ENCODE measurements at places on chromosomes 3 and 15.

GRCh38 chr3:37262816-37263393 lies 88.5 kb upstream of the LRRFIP2 start:
- DNase-seq, result no peak

- no peak for DNase-seq
Observed at GRCh38 chr3:52076896-52077780, 20.8 kb upstream of the DUSP7 start.

GRCh38 chr3:147089286-147089685 lies 317.1 kb downstream of the ZIC4 start:
- DNase-seq, result no peak

GRCh38 chr15:63048776-63049665 lies 6.5 kb downstream of the TPM1 start:
- DNase-seq, result peak; percentile 58

- no peak for DNase-seq
Observed at GRCh38 chr3:76083992-76084391, 298.6 kb upstream of the ZNF717 start.

DNA sequence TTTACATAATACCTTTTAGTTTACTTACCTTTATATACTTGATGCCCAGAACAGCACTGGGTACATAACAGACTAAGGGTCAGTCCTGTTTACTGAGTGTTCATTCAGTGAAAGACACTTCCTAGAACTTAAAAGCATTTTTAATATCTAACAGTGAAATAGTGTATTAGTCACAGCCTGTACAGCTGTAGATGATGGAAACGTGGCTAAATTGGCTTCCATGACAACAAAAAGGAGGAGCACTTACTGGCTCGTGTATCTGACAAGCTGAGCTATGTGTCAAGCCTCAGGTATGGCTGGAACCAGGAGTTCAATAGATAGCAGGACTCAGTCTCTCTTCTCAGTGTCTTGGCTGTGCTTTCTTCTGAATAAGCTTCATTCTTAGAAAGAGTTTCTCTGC lies 40.2 kb downstream of the CMTM8 start:
- no peak for DNase-seq

DNA sequence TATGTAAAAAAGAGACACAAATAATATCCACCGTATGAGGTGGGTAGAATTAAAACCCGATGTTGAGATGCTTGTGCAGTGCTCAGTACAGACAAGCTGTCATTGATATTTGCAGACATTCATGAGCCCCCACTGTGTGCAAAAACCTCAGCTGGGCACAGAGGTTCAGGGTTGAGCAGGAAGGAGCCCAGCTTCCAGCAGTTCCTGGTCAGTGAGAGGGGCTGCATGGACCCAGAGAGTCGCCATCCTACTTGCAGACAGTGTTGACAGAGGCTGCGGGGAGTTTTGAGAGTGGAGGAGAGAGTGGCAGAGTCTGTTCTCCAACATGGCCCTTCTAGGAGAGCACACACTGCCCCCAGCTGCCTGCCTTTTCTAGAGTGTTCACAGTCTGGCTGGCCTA lies 6.1 kb upstream of the LTF start:
- no peak for DNase-seq

DNA sequence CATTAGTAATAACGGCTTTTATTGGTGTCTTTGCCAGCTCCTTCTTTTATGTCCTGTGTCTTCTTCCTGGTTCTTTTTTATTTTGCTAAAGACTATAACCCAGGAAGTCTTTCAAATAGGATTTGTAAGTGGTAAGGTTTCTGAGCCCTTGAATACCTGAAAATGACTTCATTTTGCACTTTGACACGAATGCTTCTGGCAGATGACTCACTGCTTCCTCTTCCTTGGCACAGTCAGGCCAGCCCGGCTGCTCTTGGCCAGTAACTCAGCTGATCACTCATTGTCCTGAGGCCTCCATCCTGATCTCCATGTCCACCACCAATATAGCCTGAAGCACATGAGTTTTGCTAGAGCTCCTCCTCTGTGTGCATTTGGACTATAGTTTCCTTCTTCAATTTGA lies 48.7 kb upstream of the NR2E3 start:
- DNase-seq, result no peak

DNA sequence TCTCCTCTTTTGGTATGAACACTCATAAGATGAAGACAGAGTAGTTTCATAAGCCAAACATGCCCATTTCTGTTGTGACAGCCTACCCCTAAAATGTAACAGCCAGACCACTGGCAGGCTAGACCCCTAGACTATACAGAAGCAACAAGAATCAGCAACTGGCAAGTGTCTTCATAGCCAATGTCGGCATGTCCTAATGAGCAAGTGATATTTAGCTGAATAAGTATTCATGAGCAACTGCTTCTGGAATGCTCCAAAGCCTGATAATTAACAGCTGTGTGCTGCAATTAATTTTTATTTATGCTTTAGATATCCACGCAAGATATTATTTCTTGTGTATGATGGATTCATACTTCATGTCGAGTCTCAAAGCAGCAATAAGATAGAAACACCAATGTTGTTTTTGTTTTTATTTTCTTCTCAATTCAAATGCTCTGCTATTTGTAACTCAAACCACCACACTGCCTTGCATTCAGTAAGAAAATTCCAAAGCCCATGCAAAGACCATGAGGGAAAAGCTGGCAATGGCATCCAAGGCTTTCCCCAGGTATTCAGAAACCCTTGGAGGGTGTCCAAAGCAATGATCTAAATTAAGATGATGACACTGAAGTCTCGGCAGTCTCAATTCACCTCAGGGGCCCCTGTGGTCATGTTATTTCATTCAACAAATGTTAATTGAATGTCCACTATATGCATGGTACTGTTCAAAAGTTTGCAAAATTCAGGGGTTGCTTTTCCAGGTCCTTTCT lies 167.7 kb upstream of the NECTIN3 start:
- no peak for DNase-seq

- DNase-seq, result no peak
Observed at GRCh38 chr3:157113832-157114505, 46.0 kb downstream of the CCNL1 start.

- DNase-seq, result no peak
Observed at GRCh38 chr15:62119227-62119864, 45.7 kb downstream of the C2CD4B start.

DNA sequence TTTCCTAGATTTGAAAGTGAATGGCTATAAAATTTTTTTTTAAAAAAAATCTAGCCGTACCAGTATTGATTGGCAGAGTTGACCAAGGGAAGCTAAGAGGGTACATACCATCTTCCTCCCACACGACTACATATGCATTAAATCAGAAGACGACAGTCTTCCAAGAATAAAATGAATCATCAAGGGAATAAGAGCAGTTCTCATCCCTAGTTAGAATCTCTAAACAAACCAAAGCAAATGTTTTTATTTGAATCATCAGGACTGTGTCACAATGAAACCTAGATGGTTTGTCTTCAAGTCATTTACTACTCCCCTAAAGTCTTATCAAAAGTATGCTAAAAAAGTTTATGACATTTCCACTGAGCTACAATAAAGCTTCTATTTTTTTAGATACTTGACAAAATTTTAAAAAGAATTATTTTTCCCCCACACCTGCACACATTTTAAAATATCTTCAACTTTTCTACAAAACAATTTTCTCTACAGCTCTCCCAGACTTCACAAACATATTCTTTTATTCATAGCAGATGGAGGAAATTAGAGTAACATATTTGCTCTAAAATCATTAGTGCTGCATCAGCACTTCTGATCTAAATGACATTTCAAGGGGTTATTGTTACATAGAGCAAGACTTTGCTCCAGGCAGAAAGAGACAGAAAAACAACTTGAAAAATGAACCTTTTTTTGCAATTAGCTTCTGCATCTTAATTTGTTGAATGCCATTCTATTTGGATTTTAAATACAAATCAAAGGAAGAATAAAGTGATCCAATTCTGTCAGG lies 547.1 kb downstream of the FHIT start:
- no peak for DNase-seq

DNA sequence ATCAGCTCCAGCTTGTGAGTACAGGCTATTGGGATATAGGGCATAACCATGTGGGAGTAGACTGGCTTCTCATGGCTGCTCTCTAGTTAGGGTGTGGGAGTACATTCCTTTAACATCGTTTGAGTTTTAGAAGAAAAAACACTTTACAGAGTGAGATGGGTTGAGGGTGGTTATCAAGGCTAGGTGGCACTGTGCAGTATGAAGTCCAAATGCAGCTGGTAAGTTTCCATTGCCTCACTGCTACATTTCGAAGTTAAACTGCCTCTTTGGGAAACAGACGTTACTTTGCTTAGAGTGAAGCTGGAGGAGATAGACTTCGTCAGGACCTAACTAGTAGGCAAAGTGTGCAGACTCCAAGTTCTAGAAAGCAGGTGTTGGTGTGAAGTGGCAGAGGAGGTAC lies 192.4 kb downstream of the SQOR start:
- DNase-seq, result no peak

GRCh38 chr3:42495393-42495792 lies 7.0 kb upstream of the VIPR1 start:
- peak; percentile 12 for DNase-seq

DNA sequence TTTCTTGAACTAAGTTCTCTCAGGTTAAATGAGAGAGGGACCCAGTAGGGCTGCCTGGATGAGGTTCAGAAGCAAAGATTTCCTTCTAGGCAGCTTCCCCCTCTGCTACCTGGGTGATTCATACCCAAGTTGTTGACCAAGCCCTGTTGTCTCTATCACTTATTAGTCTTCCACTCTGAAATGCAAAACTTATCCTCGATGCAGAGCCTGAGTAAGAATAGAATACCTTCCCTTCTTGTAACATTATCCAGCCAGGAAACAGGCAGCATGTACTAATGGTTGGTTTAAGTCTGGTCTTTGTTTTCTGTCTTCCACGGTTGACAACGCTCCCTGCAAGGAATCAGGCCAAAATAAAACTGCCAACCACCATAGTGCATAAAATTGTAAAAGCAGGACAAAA lies 377.3 kb downstream of the MECOM start:
- no peak for DNase-seq

DNA sequence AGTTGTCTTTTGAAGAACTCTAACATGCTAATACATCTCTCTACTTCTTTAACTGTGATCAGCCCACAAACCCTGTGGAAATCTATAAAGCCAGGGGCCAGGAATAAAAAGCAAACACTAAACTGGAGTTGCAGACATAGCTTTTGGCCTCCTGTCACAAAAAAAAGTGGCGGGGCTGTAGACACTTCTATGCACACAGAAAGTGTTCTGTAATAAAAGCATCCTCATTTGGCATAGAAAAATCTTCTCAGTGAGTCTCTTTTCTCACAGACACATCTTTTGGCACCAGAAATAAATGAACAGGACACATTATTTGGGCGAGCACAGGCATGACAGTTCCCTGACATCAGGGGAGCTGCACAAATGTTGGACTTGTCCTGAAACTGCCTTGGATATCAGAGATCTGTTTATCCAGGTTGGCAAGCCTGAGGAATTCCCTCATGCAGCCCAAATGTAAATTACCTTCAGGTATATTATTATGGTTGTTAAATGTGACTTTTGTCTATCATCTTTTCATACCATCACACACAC lies 355.4 kb downstream of the FGF12 start:
- DNase-seq, result no peak

DNA sequence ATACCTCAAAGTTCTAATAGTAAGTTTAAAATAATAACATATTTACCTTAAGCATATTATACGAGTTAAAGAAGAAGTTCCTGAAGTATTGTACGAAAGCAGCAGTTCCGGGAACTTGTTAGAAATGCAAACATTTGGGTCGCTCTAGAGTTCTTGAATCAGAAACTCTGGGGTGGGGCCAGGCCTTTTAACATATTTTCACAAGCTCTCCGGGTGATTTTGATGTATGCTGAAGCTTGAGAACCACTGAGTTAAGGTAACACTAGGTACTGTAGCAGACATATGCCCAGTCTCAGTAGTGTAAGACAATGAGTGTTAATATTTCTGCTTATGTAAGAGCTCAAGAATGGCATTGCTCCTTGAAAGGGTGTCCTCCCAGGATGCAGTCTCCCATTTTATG lies 461.1 kb downstream of the C3orf38 start:
- no peak for DNase-seq

DNA sequence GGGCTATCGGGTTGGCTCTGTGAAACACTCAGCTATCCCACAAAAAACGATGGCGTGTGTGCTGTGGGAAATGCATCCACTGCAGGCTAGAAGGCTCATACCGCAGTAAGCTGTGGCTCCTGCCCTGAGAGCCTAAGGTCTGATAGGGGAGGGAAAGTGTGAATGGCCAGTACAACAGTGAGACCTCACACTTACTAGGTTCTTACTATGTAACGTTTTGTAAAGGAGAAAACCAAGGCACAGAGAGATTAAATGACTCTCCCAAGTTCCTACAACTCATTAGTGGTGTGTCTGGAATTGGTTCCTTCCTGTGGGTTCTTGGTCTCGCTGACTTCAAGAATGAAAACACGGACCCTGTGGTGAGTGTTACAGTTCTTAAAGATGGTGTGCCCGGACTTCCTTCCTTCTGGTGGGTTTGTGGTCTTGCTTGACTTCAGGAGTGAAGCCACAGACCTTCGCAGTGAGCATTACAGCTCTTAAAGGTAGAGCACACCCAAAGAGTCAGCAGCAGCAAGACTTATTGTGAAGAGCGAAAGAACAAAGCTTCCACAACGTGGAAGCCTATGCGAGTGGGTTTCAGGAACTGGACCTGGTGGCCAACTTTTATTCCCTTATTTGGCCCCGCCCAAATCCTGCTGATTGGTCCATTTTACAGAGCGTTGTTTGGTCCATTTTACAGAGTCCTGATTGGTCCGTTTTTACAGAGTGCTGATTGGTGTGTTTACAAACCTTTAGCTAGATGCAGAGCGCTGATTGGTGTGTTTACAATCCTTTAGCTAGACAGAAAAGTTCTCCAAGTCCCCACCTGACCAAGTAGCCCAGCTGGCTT lies 161.7 kb downstream of the POLR2M start:
- DNase-seq, result no peak

DNA sequence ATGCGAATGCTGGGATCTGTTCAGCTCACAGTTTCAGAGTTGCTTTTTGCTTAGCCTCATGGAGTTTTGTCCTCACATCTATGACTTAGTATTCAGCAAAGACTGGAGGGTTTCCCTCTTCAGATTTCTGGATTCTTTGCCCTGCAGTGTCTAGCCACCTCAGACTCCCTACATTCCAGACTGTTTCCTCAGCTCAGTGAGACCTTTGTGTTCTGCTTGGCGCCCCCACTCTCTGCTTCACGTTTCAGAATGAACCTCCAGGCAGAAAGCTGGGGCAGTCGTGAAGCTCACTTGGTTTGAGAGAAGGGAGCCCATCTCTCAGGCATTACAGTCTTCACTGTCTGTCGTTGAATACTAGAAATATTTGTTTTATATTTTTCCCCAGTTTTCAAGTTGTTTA lies 118.1 kb downstream of the CACNA1D start:
- no peak for DNase-seq
